Stimulated activated CD4-positive, alpha-beta T cell treated with anti-CD3 and anti-CD28 coated beads, Interleukin-1b, Interleukin-23, amount 100 ng/mL, for 1 hour (primary cell): ENCODE measurements at places on chromosomes 12 and 14.

DNA sequence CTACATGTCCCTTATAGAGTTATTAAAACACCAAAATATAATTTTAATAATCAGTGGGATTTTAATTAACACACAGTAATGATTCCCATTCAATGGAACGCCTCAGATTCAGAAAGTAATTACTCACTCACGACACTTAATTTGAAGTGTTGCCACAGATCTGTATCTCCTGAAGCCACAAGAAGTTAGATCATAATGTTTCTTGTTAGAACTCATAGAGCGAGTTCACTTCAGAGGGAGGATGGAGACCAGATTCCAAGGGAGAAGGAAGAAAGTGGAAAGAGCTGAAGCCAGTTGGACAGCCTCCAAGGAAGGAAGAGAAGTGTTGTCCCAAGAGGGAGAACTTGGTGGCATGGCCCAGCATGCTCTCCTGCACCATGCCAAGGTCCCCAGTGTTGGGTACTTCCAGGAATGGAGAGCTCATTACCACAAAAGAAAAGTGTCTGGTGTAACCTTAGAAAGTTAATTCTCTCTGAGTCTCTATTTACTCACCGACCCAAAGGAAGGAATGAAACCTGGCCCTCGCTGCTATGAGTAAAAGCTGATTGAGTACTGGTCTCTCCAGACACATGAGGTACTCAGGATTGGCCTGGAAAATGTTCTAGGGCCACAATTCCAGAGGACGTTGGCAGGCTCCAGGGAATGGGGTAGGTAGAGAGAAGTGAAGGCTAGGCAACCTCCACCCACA lies 305.4 kb downstream of the BCL11B start:
- no peak for DNase-seq

- DNase-seq = no peak
These were observed 2.8 kb downstream of the ARHGEF40 start for GRCh38 chr14:21072781-21073339.

- no peak for DNase-seq
These were observed 1.2 kb downstream of the SSTR1 start for GRCh38 chr14:38208618-38209562.

- DNase-seq = no peak
These were observed 3.9 kb downstream of the RIOX1 start for GRCh38 chr14:73494593-73494992.

DNA sequence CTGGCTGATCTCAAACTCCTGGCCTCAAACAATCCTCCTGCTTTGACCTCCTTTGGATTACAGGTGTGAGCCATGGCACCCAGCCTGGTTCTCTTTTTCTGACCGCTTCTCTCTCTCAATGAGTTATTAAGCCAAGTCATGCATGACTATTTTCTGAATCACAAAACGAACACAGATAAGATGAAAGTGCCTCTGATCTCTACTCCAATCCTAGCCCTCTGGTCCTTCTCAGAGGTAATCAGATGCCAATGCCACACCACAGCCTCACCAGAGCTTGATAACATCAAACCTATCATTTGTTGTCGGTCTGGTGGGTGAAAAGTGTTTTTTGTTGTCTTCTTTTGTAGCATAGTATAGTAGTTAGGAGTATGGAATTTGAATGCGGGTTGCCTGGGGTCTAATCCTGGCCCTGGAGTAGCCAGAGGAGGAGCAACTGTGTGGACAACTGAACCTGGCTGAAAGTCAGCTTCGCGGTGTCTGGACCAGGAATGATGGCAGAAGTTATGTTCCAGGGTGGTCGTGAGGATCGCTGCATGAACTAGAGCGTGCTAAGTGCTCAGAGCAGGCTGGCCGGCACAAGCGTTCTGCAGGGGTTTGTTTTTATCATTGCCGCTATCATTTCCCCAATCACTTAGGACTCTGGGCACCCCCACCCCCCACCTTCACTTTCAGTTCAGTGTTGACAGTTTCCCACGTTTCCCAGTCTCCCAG lies 77.9 kb downstream of the SPRING1 start:
- DNase-seq = no peak

DNA sequence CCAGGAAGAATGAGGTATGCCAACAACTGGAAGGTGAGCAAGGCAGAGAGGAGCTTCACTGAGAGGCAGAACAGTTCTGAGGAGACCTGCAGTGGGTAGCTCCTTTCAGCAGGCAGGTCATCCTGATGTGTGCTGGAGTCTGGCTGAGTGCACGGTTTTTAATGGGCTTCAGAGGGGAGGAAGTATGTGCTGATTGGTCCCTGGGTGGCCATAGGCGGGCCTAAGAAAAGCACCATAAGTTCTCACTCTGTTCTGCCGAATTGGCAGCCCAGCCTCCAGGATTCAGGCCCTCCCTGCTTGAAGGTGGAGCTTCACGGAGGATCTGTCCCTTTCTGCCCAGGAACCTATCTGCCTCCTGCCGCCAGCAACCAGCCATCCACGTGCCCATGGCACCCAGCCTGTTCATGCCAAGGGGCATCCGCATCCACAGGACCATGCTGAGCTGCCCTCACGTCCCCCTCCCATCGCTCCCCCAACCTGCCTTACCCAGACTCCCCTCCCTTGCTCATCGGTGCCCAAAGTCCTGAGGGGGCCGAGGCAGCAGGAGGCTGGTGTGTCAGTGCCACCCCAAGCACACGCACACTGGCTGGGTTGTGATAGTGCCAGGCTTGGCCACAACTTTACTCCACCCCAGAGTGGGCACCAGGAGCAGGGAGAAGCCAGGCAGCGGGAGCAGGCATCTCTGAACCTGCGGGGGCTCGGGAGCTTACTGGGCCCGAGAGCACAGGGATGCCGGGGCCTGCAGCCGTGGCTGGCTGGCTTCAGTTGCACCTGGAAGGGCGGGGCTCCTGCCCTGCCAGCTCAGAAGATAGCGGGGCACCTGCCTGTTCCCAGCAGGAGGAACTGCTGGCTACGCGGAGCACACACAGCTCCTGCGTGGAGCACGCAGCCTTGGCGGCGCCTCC lies 608.4 kb upstream of the FOXG1 start:
- no peak for DNase-seq

- DNase-seq = no peak
These were observed 34.6 kb upstream of the NFKBIA start for GRCh38 chr14:35438910-35439713.

DNA sequence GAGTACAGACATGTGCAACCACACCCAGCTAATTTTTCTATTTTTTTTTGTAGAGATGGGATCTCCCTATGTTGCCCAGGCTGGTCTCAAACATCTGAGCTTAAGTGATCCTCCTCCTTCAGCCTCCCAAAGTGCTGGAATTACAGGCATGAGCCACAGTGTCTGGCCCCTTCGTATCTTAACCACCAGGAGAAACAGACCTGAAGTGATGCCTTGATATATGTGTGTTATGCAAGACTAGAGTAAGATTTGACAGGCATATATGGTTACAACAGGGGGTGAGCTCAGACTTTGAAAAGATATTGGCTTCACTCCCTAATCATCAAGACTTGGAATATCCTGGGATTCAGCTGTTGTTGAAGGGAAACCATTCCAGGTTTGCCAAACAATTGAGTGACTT lies 10.7 kb upstream of the GALNT6 start:
- no peak for DNase-seq

- no peak for DNase-seq
These were observed 17.5 kb downstream of the APPL2 start for GRCh38 chr12:105218434-105218833.

- no peak for DNase-seq
These were observed 1.5 kb upstream of the ZNF641 start for GRCh38 chr12:48352157-48352760.

DNA sequence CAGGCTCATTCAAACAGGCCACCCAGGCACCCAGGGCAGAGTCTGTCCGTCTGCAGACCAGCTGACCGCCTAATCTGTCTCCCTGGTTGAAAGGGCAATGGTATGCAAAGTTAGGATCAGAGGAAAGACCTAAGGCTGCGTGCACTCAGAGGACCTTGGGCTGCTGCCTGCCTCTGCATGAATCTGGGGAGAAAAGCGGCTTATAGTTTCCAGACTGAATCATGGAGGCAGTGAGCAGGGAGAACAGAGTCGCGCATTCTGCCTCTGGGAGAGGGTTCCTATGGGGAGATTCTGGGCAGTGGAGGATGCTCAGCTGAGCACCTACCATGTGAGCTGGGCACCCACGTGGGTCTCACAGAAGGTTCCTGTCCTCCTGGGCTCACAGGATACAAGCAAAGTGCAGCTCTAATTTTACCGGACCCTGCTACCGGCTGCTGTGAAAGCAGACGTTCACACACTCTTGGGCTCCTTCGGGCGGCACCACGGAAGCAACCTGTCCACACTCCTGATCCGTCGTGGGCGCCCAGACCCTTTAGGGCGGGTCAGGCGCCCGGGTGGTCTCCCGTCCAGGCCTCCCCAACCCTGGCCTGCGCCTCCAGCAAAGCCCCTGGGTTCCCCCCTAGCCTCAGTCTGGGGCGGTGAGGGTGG lies 772 bp downstream of the SCARB1 start:
- no peak for DNase-seq

GRCh38 chr14:72559202-72559601 lies 334.7 kb downstream of the DPF3 start:
- no peak for DNase-seq

GRCh38 chr12:27001663-27002062 lies 12.5 kb downstream of the TM7SF3 start:
- DNase-seq = no peak

- DNase-seq = no peak
These were observed 10.2 kb downstream of the TRMT61A start for GRCh38 chr14:103539056-103539825.

DNA sequence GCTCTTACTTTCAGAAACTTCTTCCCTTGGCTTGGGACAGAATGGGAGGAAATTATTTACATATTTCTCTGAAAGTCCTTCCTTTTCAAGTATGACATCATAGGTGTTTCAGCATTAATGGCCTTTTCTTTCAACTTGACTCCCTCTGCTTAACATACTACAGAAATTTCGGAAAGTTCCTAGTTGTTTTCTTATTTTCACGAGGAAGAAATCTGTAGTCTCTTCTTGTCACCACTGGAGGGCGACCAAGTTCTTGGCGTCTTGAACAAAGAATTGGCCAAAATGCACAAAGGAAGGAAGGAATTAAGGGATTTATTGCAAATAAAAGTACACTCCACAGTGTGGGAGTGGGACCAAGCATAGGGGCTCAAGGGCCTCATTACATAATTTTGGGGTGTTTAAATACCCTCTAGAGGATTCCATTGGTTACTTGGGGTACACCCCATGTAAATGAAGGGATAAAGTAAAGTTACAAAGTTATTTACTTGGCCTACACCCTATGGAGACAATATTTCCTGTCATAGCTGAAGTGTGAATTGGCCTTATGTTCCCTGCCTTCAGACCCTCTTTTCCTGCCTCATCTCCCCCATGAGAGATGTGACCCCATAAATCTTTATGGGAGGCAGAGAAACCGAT lies 70.4 kb downstream of the RPL10L start:
- no peak for DNase-seq

GRCh38 chr12:117279606-117280005 lies 81.8 kb downstream of the NOS1 start:
- DNase-seq = no peak

- DNase-seq = no peak
These were observed 22.7 kb upstream of the KRT78 start for GRCh38 chr12:52871291-52872039.
